Large intestine (tissue), 12 donors: ENCODE measurements at places on chromosomes 2 and 18. TPM values are rescaled to one million over a fixed set of nuclear protein-coding genes. Genes with fewer than 3 reads are reported as not detected.

DNA sequence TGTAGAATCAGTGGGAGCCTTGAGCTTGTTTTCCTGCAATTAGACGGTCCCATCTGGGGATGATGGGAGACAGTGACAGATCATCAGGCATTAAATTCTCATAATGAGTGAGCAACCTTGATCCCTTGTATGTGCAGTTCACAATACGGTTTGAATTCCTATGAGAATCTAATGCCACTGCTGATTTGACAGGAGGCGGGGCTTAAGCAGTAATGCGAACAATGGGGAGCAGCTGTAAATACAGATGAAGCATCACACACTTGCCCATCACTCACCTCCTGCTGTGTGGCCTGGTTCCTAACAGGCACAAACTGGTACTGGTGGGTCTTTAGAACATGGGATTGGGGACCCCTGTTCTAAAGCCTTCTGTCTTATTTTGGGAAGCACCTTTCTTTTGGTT, 17.9 kb upstream of the NYAP2 start:
- H3K4me1 ChIP-seq: no peaks in the 10 kb centered on the region
- no peaks in the 10 kb centered on the region for H3K27me3 ChIP-seq
- no peak overlapping the region for H3K27ac ChIP-seq
- no peaks in the 10 kb centered on the region for H3K36me3 ChIP-seq

- H3K4me3 ChIP-seq: no peak overlapping the region
- DNase-seq: no peak
- H3K4me1 ChIP-seq: peaks cover 3% of the 10 kb centered on the region
Observed at GRCh38 chr18:58562999-58563667, 65.8 kb downstream of the ALPK2 start.

GRCh38 chr2:79041032-79041448, 15.5 kb downstream of the REG3G start:
- DNase-seq: peak; percentile 51
- no peak overlapping the region for H3K27ac ChIP-seq
- no peak overlapping the region for H3K4me3 ChIP-seq
- H3K4me1 ChIP-seq: no peaks in the 10 kb centered on the region
- no peaks in the 10 kb centered on the region for H3K27me3 ChIP-seq

DNA sequence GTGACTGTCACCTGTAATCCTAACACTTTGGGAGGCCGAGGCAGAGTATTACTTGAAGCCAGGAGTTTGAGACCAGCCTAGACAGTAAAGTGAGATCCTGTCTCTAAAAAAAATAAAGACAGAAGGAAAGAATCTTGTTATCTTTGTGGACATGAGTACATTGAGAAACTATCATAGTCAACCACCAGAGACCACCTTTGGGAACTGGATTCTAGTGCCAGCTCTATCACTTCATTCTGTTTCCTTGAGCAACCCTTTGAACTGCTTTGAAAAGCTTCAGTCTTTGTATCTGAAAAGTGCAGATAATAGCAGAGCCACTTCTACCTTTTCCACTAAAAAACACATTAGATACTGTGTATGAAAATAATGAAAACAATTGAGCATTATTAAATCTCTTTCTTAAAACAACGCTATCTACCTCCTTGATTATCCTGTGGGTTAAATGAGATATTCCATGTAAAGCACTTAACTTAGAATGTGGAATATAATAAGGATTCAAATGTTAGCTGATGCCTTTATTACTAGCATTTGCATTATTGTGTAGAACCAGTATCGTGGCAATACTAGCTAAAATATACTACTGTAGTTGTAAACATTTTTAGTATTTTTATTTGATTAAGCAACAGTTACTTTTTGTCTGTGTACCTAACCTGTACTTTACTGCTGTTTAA, 8.8 kb downstream of the GORASP2 start:
- H3K4me1 ChIP-seq: no peaks in the 10 kb centered on the region
- H3K27ac ChIP-seq: no peak overlapping the region
- H3K36me3 ChIP-seq: peaks cover 11% of the 10 kb centered on the region
- no peak overlapping the region for H3K4me3 ChIP-seq
- DNase-seq: no peak
- H3K27me3 ChIP-seq: no peaks in the 10 kb centered on the region

- H3K4me1 ChIP-seq: peaks cover 3% of the 10 kb centered on the region
- peak overlapping the region; percentile 70 for H3K4me3 ChIP-seq
- H3K27me3 ChIP-seq: no peaks in the 10 kb centered on the region
- no peak for DNase-seq
- peaks cover 21% of the 10 kb centered on the region for H3K36me3 ChIP-seq
- peak overlapping the region; percentile 98 for H3K27ac ChIP-seq
Observed at GRCh38 chr2:108786008-108786353, 590 bp upstream of the CCDC138 start.

- H3K4me3 ChIP-seq: no peak overlapping the region
- no peak overlapping the region for H3K27ac ChIP-seq
- DNase-seq: no peak
- H3K36me3 ChIP-seq: peaks cover 12% of the 10 kb centered on the region
- peaks cover 29% of the 10 kb centered on the region for H3K4me1 ChIP-seq
- H3K27me3 ChIP-seq: no peaks in the 10 kb centered on the region
Observed at GRCh38 chr2:86216575-86217555, 17.6 kb downstream of the MRPL35 start.

DNA sequence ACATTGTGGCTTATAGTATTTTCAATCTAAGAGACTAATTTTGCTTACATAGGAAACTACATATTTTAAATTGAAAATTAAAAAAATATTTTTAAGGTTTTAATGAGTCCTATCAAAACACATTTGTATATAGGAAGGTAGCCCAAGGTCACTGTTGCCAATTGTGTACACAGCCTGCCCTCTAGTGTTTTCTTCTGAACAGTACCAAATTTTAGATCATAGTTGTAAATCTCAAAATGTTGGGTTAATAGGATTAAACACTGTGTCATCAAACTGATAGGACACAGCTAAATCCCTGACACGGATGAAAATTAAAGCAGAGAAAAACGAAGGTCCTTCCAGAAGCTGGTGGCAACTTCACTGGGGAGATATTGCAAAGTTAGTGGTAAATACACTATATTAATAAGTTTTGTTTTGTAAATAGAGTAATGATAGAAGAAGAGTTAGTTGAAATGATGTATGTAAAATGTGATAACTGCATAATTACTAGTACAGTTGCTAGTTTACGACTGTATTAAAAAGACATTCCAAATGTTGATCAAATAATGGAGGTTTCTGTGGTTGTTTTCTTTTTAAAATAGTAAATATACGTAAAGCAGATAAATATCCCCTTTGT, 19.7 kb downstream of the CLUL1 start:
- H3K4me3 ChIP-seq: no peak overlapping the region
- H3K27me3 ChIP-seq: peaks cover 4% of the 10 kb centered on the region
- no peak for DNase-seq
- no peak overlapping the region for H3K27ac ChIP-seq

DNA sequence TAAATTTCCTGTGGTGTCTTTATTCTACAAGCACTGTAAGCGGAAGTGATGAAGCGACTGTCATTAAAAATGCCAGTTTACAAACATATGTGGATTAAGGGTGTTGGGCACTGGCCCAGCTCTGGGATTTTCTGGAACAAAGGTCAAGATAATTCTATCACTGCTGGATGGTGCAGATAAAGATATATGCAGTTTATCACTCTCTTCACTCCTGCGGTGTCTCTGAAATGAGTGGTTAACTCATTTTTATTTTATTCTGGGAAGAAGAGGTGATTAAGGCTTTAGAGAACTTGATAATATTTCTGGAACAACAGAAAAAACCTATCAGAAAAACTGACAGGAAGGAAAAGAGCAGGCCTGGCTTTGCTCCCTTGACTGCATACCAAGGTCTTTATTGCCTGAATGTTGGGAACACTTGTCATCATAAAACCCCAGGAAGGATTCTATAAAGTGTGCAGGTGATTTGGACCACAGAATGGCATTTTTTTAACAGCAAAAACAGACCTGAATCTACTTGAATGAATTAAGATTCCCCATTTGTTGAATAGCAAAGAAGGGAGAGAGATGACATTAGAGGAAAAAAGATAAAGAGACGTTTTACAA, 32.4 kb downstream of the ABCB11 start:
- H3K27me3 ChIP-seq: no peaks in the 10 kb centered on the region
- peaks cover 21% of the 10 kb centered on the region for H3K4me1 ChIP-seq
- DNase-seq: no peak
- H3K4me3 ChIP-seq: no peak overlapping the region
- peak overlapping the region; percentile 20 for H3K27ac ChIP-seq

DNA sequence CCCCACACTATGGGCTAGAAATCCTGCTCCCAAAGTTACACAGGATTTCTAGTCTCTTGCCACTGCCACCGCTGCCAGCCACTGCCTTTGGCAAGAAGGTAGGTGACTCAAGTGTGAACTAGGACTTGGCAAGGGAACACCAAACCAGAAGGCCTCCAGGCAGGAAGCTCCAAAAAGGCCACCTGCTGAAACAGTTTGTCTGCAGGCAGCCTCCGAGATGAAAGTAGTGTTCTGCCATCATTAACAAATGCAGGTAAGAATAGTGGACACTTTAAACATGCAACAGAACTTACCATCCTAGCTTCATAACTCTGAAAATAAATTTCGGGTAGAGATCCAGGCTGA, 3.9 kb downstream of the ANKRD44 start:
- no peaks in the 10 kb centered on the region for H3K36me3 ChIP-seq
- H3K27me3 ChIP-seq: peaks cover 13% of the 10 kb centered on the region
- no peak for DNase-seq
- no peak overlapping the region for H3K27ac ChIP-seq

- H3K36me3 ChIP-seq: no peaks in the 10 kb centered on the region
- DNase-seq: peak; percentile 50
- peak overlapping the region; percentile 33 for H3K27ac ChIP-seq
- H3K4me1 ChIP-seq: peaks cover 29% of the 10 kb centered on the region
- H3K4me3 ChIP-seq: no peak overlapping the region
Observed at GRCh38 chr2:40273734-40274182, 178.1 kb downstream of the SLC8A1 start.

DNA sequence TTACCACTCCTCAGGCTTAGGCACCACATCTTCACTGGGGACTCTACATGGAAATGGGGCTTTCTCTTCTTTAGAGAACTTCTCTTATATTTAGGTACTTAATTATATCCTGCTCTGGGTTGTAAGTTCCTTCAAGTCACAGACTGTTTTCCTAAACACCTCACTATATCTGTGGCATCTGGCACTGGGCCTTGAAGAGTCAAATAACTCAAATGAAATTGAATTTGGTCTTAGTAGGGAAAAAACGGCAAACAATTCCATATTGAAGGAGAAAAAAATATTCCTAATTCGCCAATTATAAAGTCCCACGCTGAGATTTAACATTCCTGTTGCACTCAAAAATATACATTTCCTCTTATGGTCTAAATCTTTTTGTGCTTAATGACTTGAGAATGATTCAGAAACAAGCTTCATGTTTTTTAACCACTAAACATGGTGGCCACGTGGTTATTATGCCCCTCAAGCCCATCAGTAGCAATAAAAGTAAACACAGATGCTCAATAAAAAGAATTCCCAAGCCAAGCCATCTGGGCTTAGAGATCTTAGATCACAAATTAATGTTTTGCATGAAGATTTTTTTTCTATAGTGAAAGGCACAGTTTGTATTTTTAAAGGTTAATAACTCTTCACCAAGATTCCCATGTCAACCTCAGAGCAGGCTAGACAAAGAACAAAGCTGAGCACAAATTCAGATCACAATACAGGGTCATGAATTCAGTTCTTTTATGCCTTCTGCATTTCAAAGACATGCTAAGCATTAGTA, 105.5 kb upstream of the SYT4 start:
- no peaks in the 10 kb centered on the region for H3K4me1 ChIP-seq
- no peak overlapping the region for H3K4me3 ChIP-seq
- no peak overlapping the region for H3K27ac ChIP-seq
- H3K36me3 ChIP-seq: no peaks in the 10 kb centered on the region

GRCh38 chr2:191222507-191222906, 22.7 kb upstream of the MYO1B start:
- no peaks in the 10 kb centered on the region for H3K36me3 ChIP-seq
- DNase-seq: no peak
- H3K4me1 ChIP-seq: no peaks in the 10 kb centered on the region

DNA sequence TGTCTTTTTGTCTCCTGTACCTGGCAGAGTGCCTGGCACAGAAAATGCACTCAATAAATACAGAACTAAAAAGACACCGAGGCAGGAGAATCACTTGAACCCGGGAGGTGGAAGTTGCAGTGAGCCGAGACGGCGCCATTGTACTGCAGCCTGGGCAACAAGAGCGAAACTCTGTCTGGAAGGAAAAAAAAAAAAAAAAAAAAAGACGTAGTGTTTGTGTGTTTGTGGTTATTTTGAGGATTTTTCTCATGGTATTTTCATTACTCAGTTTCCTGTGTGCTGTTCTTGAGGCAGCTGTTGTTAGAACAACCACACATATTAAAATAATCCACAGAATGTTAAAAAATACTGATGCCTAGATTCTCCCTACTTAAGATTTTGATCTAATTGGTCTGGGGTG, 519.2 kb upstream of the SPHKAP start:
- DNase-seq: no peak
- H3K4me1 ChIP-seq: no peaks in the 10 kb centered on the region
- no peak overlapping the region for H3K4me3 ChIP-seq
- no peak overlapping the region for H3K27ac ChIP-seq

- no peak overlapping the region for H3K27ac ChIP-seq
- H3K36me3 ChIP-seq: no peaks in the 10 kb centered on the region
- no peak for DNase-seq
Observed at GRCh38 chr18:65235966-65236624, 514.7 kb upstream of the CDH7 start.

- no peaks in the 10 kb centered on the region for H3K36me3 ChIP-seq
- no peak overlapping the region for H3K27ac ChIP-seq
- no peak overlapping the region for H3K4me3 ChIP-seq
- no peaks in the 10 kb centered on the region for H3K4me1 ChIP-seq
- no peak for DNase-seq
Observed at GRCh38 chr2:1800716-1801388, 56.5 kb upstream of the PXDN start.

DNA sequence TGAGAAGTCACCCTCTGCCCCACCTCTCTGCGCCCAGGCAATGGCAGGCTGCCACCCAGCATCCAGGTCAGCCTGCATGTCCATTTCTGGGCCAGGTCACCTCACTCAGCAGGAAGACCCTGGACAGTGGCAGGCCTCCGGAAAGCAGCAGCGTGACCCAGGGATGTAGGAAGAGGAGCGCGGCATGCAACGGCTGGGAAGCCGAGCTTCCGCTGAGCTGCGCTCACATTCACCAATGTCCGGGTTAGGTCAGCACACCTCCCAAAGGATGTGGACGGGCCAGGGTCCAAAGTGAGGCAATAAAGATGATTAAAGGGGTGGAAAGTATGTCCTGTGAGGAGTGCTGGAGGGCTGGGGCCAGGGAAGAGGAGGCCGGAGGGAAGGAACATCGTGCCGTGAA, 174.5 kb downstream of the CTIF start:
- H3K27ac ChIP-seq: no peak overlapping the region
- peak; percentile 32 for DNase-seq
- peaks cover 2% of the 10 kb centered on the region for H3K36me3 ChIP-seq
- peaks cover 18% of the 10 kb centered on the region for H3K4me1 ChIP-seq
- H3K4me3 ChIP-seq: no peak overlapping the region

- peaks cover under 1% of the 10 kb centered on the region for H3K27me3 ChIP-seq
- DNase-seq: peak; percentile 66
- peak within 1 kb of the TSS; percentile 68 for H3K4me3 ChIP-seq
Observed at GRCh38 chr2:233867993-233868532, at the start of gene MSL3B. MSL3B (minus strand) TSS chr2:233868386.

The C1GALT1C1L gene
- polyA plus RNA-seq: 1.1 TPM

The REEP1 gene
- polyA plus RNA-seq: 36.9 TPM

The ANO7 gene
- polyA plus RNA-seq: 31.7 TPM

The RAB6C gene
- 0.21 TPM for polyA plus RNA-seq

The C2orf78 gene
- polyA plus RNA-seq: not detected

The SERPINB12 gene
- not detected for polyA plus RNA-seq

The HNRNPLL gene
- polyA plus RNA-seq: 42.2 TPM

The RIT2 gene
- 1.9 TPM for polyA plus RNA-seq

The CARF gene
- polyA plus RNA-seq: 10.4 TPM

The MYOM1 gene
- polyA plus RNA-seq: 8.7 TPM
